Stimulated activated CD8-positive, alpha-beta memory T cell treated with anti-CD3 and anti-CD28 coated beads, Interleukin-15, amount 100 ng/mL, for 4 hours (primary cell): ENCODE measurements at places on chromosomes 1 and 21.

- no peak for DNase-seq
Observed at GRCh38 chr1:101697072-101697471, 299.7 kb downstream of the OLFM3 start.

DNA sequence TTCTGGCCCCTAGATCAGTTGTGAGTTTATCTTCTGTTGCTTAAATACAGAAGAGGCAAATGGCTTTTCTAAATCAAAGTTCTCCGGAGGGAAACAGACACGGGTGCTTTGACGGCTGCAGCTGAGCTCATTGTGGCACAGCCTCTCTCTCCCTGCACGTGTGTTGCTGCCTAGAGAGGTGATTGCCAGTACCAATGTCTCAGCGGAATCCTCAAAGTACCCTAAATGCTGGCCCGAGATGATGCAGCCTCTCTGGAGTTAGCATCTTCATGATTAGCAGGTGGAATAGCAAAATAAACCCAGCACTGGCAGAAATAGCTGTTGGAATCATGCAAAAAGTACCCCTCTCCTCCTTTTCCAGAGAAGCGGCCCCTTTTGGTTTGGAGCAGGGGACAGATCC is 192.2 kb downstream of the PRDM2 start:
- DNase-seq, result no peak

GRCh38 chr1:45359882-45360513 is 19.8 kb upstream of the MUTYH start:
- DNase-seq, result peak; percentile 18

DNA sequence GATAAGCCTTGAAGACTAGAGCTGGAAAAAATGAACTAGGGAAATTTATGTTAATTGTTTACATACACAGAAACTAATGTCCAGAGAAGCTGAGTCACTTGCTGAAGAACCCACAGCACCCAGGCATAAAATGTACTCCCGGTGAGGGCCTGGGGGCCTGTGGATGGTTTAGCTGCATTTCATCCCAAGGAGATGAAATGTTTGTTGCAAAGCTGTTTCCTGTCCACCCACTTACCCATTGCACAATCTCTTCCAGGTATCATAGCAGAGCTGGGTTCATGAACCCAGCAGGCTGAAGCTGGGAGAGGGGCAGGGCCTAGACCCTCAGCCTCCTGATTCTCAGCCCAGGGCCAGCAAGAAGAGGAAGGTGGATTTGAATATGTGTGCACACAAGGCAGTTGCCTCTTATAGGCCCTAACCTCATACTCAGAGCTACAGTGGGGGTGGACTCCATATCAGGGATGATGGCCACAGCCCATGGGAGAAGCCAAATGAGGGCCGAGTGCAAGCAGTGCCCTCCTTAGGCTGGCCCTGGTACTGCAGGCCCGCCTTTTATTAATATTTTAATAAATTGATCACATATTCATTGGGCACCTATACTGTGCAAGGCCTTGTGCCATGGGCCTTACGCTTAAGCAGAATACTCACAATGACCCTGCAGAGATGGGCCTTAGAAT is 110.8 kb downstream of the LACTBL1 start:
- DNase-seq, result no peak

DNA sequence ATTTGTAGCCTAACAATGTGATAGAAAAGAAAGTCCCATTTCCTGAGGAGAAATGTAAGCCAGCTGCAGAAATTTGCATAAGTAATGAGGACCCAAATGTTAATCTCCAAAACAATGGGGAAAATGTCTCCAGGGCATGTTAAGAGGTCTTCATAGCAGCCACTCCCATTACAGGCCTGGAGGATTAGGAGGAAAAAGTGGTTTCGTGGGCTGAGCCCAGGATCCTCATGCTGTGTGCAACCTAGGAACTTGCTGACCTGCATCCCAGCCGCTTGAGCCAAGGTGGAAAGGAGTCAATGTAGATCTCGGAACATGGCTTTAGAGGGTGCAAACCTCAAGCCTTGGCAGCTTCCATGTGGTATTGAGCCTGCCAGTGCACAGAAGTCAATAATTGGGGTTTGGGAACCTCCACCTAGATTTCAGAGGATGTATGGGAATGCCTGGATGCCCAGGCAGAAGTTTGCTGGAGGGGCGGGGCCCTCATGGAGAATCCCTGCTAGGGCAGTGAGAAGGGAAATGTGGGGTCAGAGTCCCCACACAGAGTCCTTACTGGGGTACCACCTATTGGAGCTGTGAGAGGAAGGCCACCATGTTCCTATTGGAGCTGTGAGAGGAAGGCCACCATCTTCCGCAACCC is 14.2 kb upstream of the F13B start:
- DNase-seq, result no peak

DNA sequence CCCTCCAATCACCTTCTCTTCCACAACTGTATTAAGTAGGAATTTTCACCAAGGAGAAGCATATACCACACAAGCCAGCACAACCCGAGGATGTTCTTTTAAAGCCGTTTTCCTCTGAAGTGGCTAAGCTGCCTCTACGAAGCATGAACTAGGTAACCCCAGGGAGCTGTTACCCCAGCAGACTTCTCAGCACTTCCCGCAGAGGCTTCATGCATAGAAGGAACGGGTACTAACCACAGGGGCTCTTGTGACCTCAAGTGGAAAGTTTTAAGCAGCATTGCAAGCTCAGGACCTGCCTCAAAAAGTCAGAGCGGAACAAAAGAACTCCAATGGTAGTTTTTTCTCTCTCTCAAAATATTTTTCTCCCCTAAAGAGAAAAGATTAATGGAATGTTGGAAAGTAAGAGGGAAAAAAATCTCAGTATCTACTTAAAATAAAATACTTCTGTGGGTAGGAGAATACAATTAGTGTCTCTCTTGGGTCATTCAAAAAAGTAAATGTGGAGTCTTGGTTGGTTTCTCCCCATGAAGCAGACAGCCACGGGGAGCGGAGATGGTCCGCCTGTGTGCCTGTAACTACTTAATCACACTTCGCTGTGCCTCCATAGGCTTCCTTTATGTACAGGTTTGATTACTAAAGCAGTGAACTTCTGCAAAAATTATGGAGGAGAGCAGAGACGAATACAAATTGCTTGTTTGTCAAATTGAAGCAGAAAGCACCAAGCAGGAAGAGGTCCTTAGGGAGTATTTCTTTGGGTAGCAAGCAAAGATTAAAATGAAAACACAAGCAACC is 40.9 kb downstream of the STX6 start:
- peak; percentile 22 for DNase-seq

DNA sequence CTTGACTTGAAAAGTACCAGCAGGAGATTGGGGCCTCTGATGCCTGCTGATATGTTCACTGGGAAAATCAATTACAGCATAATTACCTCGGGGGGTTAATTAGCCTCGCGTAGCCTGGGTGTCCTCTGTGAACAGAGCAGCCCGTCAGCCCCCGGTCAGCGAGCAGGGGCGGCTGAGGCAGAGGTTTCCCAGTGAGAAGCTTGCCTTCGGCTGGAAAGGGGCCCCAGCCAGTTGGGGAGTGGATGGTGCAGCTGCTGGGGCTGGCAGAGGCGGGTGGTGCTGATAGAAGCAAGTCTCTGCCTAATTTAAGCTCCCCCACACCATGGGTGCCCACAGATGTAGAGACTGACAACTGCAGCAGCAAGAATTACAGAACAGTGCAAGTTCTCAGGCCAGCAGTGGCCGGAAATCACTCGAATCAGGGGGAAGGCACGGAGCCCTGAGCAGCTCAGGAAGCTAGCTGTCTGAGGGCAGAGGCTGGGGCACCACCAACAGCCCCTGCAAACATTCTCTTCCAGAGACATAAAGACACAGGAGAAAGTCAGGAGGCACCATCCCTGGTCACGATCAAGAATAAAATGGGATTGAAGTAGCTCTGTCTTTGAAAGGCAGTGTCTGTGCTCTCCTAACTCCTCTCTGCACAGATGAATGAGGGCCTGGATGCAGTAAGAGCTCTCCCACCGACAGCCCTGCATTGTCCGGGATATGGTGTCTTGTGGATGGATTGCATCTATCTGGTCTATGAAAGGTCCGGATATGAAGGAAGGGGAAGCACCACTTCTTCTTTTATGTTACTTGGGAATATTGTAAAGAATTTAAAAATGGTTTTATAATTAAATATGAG is 166.5 kb upstream of the CD34 start:
- no peak for DNase-seq

GRCh38 chr1:162899422-162900146 is 38.6 kb upstream of the CCDC190 start:
- no peak for DNase-seq

GRCh38 chr1:228369608-228370438 is 36.8 kb downstream of the TRIM11 start:
- no peak for DNase-seq

DNA sequence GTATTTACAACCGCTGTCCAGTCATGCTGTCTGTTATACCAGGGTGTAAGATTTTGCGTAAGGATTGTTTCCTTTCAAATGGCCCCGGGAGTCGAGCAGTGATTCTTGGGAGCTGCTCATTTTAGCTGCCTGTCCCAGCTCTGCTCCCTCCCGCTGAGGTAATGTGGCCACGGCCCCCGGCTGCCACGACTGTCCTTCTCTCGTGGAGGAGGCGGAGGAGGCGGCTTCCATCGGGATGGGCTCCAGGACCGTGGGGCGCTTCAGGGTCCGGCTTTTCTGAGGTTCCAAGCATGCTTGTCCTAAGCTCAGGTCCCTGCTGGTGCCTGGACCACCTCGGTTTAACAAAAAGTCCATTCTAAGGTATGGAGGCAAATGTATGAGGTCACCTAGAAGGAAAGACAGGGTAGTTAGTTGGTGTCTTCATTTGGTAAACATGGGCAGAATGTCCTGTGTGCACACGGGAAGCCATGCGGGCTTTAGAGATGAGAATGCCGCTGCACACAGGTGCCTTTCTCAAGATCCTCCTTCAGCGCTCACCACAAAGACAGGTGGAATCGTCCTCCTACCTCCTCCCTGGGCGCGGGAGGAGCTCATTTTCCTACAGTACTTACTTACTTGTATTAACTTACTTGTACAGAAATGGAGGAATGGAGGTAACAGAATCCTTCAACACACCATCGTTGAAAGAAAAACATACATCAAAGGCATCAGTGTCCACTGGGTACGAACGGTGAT is 145.9 kb downstream of the PCP4 start:
- DNase-seq, result no peak

- no peak for DNase-seq
Observed at GRCh38 chr1:157966031-157966537, 27.4 kb upstream of the KIRREL1 start.

- no peak for DNase-seq
Observed at GRCh38 chr21:16086936-16087335, 357.2 kb downstream of the USP25 start.

DNA sequence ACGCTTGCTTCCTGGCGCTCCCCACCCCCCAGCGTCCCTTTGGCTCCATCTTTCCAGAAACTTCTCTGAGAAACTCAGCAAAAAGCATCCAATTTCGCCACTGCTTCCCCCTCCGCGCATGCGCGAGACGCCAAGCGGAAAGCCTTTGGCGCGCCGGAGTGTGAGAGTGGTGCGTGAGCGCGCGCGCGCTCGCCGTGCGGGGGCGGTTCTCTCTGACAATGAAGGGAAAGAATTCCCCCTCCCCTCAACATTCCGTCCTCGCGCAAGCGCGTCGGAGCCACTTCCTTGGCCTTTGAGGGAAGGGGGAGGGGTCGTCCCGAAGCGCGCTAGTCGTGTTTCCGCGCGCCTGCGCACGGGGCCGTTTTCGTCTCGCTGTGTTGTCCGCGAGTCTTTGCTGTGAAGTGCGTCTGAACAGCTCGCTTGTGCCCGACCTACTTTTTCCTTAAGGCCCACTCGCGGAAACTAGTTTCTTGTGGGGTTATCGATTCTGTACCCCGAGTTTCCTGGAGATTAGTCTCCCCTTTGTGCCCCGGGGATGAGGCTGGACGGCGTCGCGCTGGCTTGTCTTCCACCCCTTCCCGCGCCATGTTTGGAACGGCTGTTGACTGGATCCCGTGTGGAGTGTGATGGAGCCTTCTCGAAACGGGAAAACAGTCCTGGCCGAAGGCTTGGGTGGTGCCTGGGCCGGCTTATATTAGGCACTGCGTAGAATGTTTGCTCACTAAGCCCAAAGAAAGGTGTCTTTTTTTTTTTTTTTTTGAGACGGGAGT is 11.6 kb upstream of the SPEN start:
- peak; percentile 99 for DNase-seq

- DNase-seq, result no peak
Observed at GRCh38 chr1:186829686-186830587, 1.2 kb downstream of the PLA2G4A start.

- no peak for DNase-seq
Observed at GRCh38 chr1:10629091-10629815, 154.5 kb downstream of the PEX14 start.

GRCh38 chr1:216221260-216221700 is 202.0 kb downstream of the USH2A start:
- DNase-seq, result no peak

- DNase-seq, result no peak
Observed at GRCh38 chr1:46315669-46316403, 12.3 kb downstream of the UQCRH start.

DNA sequence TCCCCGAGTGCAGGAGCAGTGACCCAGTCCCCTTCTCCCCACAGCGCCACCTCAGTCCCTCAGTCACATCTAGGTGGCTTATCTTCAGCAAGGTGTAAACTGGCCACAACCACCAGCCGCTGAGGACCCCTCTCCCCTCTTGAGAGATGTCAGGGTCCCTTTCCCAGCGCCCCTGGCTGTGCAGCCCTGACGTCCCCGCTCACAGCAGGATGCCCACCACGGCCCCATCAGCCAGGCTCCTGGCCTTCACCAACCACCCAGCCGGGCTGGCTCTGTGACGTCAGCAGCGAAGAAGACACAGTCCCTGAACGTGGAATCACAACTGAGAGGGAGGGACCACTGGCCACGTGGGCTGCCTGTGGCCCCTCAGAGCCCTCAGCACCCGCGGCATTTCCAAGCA is 249.4 kb downstream of the NPHP4 start:
- no peak for DNase-seq

DNA sequence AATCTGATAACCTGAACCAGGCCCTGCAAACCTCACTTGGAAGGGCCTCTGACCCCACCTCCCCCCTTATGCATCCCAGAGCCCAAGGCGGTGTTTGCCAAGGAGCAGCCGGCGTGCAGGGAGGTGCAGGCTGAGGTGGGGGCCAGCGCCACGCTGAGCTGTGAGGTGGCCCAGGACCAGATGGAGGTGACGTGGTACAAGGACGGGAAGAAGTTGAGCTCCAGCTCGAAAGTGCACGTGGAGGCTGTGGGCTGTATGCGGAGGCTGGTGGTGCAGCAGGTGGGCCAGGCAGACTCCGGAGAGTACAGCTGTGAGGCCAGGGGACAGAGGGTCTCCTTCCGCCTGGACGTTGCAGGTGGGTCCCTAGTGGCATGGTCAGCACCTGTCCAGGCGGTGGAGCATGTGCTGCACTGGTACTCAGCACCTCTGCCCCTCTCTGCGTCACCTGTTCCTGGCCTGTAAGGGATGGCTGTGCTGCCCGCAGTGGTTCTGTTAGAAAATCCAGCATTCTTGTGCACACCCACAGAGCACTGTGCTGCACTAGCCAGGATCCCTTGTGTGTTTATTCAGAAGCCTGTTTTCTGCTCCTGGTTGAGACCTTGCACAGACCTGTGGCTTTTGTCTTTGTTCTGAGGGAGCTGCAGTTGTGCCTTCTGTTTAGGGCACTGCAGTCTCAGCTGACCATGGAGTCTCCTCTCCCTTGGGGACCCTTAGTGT is 11.6 kb downstream of the OBSCN start:
- no peak for DNase-seq

- DNase-seq, result no peak
Observed at GRCh38 chr1:15016526-15016925, 137.0 kb upstream of the TMEM51 start.

- no peak for DNase-seq
Observed at GRCh38 chr1:86447198-86447790, 21.4 kb upstream of the CLCA1 start.

GRCh38 chr1:84300501-84300900 is 1.0 kb upstream of the SAMD13 start:
- no peak for DNase-seq
